Kidney epithelial cell (primary cell): ENCODE measurements at places on chromosomes 3 and 15.

- no peak for DNase-seq
Measured at GRCh38 chr15:65377105-65377975, 462 bp downstream of the IGDCC3 start.

DNA sequence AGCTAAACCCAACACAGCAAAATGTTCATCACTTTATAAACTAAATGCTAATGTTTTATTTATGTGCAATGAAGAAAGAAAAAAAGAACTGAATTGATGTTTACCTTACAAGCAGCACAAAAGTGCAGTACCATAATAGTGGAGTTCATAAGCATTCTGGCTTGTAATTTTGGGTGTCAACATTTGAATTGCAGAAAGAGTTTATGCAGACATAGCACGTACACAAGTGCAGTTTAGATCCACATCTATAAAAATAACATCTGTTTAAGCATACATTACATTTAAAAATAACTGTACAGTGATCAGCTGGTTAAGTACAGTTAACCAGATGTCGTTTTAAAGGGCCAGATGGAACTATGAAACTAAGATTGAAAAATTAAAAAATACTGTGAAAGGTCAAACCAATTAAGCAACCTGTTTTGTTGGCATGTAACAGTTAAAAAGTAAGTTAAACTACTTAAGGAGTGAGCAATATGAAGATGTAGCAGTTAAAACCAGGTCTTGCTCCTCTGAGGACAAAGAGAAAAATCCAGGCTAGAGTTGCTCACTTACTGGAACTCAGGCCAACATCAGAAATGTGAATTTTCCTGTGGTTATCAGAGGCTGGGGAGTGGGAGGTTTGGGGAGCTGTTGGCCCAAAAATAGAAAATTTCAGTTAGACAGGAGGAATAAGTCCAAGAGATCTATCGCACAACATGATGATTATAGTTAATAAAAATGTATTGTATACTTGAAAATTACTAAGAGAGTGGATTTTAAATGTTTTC lies 204.9 kb upstream of the MDFIC2 start:
- DNase-seq = no peak

DNA sequence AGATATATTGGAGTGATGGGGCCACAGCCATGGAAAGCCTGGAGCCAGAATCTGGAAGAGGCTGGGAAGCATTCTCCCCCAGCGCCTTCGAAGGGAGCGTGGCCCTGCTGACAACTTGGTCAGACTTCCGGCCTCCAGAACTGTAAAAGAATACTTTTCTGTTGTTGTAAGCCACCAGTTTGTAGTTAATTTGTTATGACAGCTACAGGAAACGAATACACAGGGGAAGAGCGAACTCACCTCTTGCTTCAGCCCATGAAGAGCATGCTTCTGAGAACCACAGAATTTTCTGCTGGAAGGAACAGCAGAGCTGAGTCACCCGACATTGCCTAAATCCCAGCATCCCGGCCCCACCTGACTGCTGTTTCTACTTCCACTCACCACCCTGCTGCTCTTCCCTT lies 501.7 kb downstream of the SHQ1 start:
- peak; percentile 80 for DNase-seq

GRCh38 chr15:61057830-61058529 lies 171.1 kb downstream of the RORA start:
- DNase-seq = no peak

- DNase-seq = no peak
Measured at GRCh38 chr15:38202361-38202760, 50.3 kb upstream of the SPRED1 start.

DNA sequence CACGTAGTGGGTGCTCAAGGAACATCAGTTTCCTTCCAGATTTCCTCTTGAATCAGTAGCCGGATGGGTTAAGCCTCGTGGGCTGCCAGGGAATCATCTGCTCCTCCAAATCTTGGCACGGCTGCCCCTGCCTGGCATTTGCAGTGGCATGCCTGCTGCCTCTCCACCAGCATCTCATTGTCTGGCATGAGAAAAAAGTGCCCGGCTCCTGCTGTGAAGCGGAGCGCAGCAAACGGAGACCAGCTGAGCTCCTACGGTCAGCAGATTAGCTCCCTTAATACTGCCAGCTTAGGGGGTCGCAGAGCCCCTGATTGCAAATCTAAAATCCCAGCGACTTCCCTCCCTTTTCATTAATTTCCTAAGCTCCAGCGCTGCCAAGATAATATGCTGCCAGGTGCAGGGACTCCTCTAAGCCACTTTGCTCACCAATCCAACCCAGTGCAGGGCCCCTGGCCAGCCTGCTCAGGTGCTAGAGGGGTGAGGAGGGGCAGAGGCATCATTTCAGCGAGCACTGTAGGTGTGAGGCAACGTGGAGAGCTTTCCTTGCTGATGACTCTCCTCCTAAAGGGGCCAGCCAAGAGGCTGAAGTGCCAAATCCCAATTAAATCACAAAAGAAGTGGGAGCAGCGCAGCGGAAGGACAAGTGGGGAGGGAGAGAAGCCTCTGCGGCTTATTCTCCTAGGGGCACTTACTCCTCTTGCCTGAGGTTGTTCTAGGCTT lies 49.6 kb upstream of the ST8SIA2 start:
- no peak for DNase-seq

DNA sequence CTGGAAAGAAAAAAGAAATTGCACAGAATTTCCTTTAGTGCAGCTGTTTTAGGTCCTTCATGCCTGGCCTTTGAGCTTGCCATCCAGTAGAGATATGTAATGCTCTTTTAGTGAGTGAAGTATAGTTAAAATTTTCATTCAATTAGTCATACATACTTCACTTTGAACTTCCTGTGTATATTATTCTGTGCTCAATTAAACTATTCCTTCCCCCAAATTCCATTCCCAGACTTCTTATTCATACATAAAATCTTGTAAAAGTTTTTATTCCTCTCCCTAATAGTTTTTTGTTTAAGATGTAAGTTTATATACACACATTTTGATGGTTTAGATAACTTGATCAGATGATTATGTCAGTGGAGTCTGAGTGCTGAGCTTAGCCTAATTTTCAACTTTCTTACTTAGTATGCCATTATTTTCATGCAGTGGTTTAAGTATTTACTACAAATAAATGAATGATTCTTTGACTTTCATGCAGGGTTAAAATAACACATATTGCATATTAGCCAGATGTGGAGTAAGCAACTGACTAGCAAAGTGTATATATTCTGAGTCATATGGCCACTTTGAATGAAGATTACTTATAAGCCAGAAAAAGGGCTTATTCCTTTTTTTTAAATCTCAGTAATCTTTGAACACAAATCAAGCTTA lies 42.5 kb upstream of the ABHD10 start:
- no peak for DNase-seq

DNA sequence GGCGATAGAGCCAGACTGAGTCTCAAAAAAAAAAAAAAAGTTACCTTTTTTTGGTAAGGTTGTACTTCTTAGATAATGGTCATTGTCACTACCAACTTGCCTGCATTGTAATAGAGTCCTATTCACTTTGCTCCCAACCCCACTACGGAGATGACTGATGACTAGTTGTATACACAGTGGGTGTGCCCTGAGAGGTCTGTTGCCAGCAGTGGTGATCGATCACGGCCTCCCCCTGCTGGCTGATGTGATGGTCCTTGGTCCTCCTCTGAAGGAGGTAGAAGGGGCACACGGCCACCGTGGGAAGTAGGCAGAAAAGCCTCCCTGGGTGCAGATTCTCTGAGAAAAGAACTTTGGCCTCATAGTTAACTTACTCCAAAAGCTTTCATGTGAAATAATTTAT lies 10.7 kb downstream of the GCNT3 start:
- no peak for DNase-seq

DNA sequence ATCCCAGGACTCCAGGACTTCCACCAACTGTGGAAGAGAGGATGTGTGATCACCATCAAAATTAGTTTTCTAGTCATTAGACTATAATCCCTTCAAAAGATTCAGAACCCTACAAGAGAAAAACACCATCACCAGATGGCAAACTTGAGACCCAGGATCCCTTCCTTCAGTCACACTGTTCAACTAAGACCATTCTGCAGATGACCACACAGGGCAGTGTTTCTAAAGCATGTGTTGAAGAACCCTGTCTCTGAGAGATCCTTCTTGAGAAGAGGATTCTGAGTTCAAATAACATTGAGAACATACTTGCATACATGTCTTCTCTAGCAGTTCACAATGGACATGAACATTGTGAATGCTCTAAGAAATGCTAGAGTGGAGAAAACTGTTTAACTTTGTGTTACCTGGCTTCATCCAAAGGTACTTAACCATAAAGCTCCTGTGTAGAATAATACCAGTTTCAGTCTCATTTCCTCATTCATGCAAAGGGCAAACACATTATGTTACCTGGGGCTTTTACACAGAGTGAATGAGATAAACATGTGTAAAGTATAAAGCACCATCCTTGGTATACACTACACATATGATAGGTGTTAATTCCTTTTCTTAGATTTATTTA lies 2.4 kb upstream of the ADGRG7 start:
- no peak for DNase-seq

- no peak for DNase-seq
Measured at GRCh38 chr3:64079369-64080150, 56.3 kb upstream of the PSMD6 start.

DNA sequence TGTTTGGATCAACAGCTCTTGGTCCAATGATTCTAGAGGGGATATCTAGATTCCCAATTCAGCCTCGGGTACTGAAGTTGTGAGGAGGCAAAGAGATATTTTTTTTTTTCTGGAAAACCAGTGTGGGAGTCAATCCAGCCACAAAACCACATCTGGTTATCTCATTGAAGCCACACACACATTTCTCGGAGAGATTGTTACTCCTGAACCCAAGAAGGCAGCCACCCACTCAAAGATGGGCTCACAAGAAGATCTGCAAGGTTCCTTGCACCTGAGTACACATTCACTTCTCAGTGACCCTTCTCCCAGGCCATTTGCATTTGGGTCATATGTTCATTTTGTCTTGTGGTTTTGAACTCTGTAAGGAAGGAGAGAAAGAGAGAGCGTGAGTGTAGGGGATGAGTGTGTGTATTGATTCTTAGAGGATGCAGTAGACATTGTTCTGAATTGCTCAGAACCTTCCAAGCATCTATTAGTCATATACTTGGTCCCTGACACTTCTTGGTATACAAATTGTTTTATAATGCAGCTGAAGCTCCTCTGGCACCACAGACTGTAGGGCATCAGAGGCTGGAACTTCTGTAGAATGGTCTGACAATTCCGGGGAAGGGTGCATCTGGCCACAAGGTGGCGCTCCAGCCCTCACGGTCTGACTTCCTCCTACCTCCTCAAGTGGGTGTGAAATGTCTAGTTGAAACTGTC lies 39.3 kb upstream of the TRA2B start:
- DNase-seq = no peak

GRCh38 chr3:43423142-43423541 lies 136.8 kb downstream of the SNRK start:
- no peak for DNase-seq

- DNase-seq = no peak
Measured at GRCh38 chr3:54033761-54034160, 88.6 kb upstream of the CACNA2D3 start.

GRCh38 chr3:182241766-182242488 lies 530.2 kb downstream of the SOX2 start:
- peak; percentile 63 for DNase-seq

DNA sequence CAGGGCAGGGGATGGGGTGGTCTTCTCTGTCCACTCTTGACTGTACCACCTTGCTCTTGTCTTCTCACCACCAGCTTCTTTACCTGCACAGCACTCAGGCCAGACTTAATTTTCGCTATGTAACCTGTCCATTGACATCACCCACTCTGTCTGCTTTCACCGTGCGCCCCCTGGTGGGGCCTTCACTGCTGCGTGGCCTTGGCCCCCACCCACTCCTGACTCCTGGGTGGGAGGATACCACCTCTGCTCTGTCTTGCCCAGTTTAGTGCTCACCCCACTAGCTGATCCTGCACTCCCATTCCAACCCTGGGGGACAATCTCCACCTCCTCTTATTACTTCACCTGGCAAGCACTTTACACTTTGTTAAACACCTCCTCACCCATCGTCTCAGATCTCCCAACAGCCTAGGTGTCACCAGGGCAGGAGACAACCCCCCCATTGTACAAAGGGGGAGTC lies 17.7 kb downstream of the PTH1R start:
- DNase-seq = no peak

DNA sequence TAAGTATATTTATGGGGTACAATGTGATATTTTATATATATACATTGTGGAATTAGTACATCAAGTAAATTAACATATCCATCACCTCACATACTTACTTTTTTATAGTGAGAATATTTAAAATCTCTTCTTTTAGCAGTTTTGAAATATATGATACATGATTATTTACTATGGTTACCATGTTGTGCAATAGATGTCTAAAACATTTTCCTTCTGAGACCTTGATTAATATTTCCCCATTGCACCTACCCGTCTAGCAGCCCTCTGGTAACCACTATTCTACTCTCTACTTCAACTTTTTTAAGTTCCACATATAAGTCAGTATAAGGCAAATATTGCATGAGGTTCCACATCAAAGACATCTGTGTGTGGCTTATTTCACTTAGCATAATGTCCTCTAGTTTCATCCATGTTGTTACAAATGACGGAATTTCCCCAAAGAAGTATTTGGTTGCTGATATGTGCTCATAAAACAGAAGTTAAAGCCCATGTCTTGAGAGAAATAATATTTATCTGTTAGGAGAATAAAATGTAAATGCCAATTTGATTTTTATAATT lies 29.6 kb upstream of the NFKBIZ start:
- DNase-seq = no peak

DNA sequence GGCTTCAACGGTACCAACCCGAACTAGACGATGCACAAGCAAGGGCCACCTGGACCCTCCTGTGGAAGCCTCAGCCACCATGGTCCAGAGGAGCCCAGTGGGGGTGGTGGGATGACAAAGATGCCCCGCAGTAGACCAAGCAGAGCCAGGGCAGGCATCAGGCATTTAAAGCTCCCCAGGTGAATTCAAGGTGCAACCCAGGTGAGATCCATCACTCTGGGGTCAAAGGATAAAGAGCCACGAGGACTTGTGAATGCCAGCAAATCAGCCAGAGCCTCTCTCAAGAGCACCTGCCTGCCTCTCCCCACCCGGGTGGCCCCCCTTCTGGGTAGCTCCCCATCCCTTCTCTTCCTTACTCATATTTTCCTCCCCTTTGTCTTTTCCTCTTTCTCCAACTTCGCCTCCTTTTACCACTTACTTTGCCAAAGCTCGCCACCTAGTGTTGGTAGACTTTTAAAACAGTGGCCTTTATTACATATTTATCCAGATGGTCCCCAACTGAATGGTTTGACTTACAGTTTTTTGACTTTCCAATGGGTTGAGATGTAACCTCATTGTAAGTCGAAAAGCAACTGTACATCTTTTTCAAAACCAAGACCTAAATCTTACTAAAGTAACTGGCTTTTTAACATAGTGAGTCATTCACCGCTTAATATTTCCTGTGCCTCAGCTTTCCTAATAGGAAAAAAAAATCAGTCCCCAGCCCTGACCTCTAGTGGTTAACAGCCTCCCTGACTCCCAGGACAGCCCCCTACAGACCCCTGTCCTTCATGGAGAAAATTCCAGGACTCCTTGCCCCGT lies 18.8 kb downstream of the PLA2G4F start:
- peak; percentile 12 for DNase-seq
